ENCODE measurements at places on chromosomes 6 and 20. TPM values are rescaled to one million over a fixed set of nuclear protein-coding genes. Genes with fewer than 3 reads are reported as not detected.

DNA sequence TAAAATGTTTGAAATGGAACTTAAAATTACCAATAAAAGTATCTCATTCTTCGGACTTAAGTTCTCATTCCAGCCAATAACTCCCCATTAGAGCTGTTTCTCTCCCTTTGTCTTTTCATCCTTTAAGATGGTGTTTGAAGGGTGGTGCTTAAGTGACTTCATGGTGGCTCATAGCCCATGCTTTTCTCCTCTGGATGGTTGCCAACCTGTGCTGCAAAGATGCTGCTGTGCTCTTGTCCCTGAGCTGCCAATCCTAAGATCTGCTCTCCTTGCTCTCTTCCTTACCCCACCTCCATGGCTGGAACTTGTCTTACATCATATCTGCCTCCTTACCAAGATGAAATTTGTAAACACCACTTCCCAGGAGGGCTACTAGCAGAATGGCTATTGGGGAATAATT is 31.6 kb upstream of the PNRC1 start:
- no peak overlapping the region for H3K4me3 ChIP-seq
- no peaks in the 10 kb centered on the region for H3K27me3 ChIP-seq
- no peaks in the 10 kb centered on the region for H3K36me3 ChIP-seq
- DNase-seq, result no peak

DNA sequence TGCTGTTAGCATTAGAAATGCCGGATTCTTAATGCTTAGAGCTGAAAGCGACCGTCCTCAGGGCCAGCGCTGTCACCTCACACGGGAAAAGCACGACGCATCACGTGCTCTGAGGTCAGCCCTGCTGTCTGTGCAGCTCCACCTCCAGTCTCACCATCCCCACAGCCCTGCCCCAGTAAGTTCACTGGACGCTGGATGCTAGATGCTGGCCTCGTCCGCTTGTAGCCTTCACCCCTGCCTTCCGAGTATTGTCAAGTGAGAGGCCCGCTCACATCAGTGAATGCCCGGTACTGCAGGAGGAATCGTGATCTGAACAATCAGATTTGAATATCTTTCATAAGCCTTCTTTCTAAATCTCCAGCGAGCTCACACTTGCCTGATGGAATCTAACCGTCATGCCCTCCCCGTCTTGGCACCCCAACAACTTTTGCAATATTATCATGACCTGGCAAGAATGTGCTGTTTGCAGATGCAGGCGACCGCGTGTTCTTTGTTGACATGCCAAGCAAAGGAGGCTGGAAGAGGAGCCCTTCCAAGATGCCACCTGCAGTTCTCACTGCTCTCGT is 64.9 kb downstream of the DLL1 start:
- H3K4me1 ChIP-seq, result peaks cover 9% of the 10 kb centered on the region
- no peak overlapping the region for H3K27ac ChIP-seq
- no peaks in the 10 kb centered on the region for H3K27me3 ChIP-seq
- DNase-seq, result no peak
- H3K4me3 ChIP-seq, result no peak overlapping the region
- H3K36me3 ChIP-seq, result no peaks in the 10 kb centered on the region

DNA sequence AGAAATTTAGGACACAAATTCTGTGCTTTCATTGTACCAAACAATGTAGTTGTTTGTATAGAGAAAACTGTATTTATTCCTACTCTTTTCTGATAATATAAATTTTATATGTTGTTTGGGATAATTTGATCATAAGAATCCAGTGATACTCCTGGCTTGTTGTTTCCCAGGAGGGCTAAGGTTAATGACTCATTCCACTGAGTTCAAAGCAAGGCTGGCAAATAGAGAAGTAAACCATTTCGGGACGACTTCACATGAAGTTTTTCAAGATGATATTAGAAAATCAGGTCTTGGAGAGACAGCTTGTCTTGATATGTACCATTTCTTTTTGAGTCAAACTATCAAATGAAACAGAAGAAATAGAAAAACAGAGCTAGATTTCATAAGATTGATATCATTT is 326.1 kb upstream of the CNR1 start:
- no peak overlapping the region for H3K4me3 ChIP-seq
- peaks cover 11% of the 10 kb centered on the region for H3K27me3 ChIP-seq
- no peaks in the 10 kb centered on the region for H3K4me1 ChIP-seq

Gene TDRD6
- total RNA-seq, result not detected

Gene CCN5
- not detected for total RNA-seq

- DNase-seq, result no peak
- H3K4me3 ChIP-seq, result no peak overlapping the region
- no peaks in the 10 kb centered on the region for H3K36me3 ChIP-seq
- no peak overlapping the region for H3K27ac ChIP-seq
- no peaks in the 10 kb centered on the region for H3K27me3 ChIP-seq
These were observed 79.8 kb upstream of the SGK1 start for GRCh38 chr6:134397676-134398075.

Gene VGLL2
- total RNA-seq, result not detected

DNA sequence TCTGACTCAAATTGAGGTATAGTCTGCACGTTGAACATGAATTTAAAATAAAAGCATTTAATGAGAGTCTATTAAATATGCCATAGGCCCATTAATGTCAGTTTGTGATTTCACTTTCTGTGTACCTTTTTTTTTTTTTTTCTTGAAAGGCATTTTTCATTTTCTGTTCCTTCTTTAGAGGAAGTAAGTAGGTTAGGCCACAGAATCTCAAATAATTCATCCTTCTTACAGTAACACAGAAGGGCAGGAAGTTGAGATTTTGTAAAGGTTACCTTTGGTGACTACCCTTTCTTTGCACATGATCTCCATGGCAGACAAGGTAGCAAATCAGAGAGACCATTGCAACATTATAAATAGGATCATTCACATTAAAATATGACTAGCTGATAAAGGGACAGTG is 9.6 kb downstream of the L3MBTL3 start:
- no peaks in the 10 kb centered on the region for H3K27me3 ChIP-seq
- H3K4me3 ChIP-seq, result peak overlapping the region; percentile 53

GRCh38 chr20:967796-968742 is 34.0 kb downstream of the RSPO4 start:
- H3K4me1 ChIP-seq, result no peaks in the 10 kb centered on the region
- peak; percentile 24 for DNase-seq
- no peak overlapping the region for H3K27ac ChIP-seq
- H3K27me3 ChIP-seq, result peaks cover 17% of the 10 kb centered on the region

GRCh38 chr20:33443006-33443511 is 504 bp downstream of the SNTA1 start:
- peak overlapping the region; percentile 74 for H3K4me3 ChIP-seq
- no peak overlapping the region for H3K27ac ChIP-seq
- no peak for DNase-seq
- peaks cover 17% of the 10 kb centered on the region for H3K4me1 ChIP-seq
- no peaks in the 10 kb centered on the region for H3K36me3 ChIP-seq

Gene UNC93A
- total RNA-seq, result not detected

GRCh38 chr6:168962886-168963285 is 290.8 kb downstream of the THBS2 start:
- DNase-seq, result no peak
- no peaks in the 10 kb centered on the region for H3K36me3 ChIP-seq
- H3K4me1 ChIP-seq, result no peaks in the 10 kb centered on the region
- H3K4me3 ChIP-seq, result no peak overlapping the region
- H3K27ac ChIP-seq, result no peak overlapping the region

Gene HMGA1
- 454 TPM for total RNA-seq

All from activated T-cell treated with anti-CD3 and anti-CD28 coated beads, Interleukin-2, amount 50 U/mL, for 72 hours (primary cell).